ENCODE measurements at places on chromosomes 7 and 10.
A peak's percentile ranks its signal among the peaks of the same experiment; 100 is the strongest.

GRCh38 chr7:94431619-94432280, 37.1 kb downstream of the COL1A2 start:
- no peak for DNase-seq

- DNase-seq = no peak
Observed at GRCh38 chr7:2092279-2092678, 140.5 kb downstream of the MAD1L1 start.

DNA sequence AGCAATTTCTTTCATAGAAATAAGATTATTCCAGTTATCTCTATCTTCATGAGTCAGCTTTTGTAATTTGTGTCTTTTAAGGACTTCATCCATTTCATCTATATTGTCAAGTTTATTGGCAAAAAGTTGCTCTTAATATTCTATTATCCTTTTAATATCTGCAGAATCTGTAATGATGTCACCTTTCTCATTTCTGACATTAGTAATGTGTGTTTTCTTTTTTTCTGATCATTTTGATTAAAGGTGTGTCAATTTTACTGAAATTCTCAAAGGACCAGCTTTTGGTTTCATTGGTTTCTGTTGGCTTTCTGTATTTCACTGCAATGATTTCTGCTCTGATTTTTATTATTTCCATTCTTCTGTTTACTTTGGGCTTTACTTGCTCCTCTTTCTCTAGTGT, 17.9 kb upstream of the OR2AE1 start:
- DNase-seq = no peak

GRCh38 chr10:1548146-1548545, 189.2 kb downstream of the ADARB2 start:
- no peak for DNase-seq

DNA sequence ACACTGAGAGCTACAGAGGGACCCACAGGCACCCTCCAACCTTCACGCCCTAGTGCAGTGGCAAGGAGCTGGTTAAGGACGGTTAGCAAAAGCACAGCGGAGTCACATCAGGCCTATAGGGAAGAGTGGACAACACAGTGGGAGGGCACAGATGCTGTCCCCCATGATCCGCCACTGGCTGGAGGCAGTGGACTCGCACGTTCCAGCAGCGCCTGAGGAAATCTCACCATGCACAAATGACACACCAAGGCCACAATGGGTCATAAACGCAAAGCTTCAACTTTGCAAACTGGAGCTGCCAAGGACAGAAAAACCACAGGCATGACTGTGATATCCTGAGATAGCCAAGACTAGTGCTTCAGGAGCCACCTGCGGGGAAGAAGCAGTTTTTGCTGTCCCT, 58.8 kb downstream of the GRB10 start:
- peak; percentile 40 for DNase-seq

GRCh38 chr10:130326954-130327353, 190.8 kb downstream of the GLRX3 start:
- DNase-seq = no peak
